ENCODE measurements at places on chromosomes 2 and 18.

DNA sequence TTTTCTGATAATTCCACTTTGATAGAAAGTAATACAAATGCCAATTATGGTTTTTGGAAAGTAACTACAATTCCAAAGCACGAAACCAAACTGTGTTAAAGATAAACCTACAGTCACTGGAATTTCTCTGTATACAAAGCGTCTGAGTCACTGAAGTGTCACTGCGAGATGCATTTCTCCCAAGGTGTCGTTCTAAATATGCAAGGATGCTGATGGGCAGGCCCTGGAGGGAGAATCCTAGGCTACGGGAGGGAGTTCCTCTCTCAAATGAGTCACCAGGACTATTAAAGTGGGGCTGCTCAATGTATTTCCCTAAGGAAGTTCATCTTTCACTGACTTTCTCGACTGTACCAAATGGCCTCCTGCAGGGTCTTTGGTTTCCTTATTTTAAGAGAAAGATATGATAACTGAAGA is 163.8 kb upstream of the STK17B start:
- no peak for DNase-seq

GRCh38 chr2:159140070-159140769 is 146.3 kb downstream of the WDSUB1 start:
- DNase-seq, result no peak

GRCh38 chr2:167134381-167135072 is 246.2 kb downstream of the XIRP2 start:
- no peak for DNase-seq

- DNase-seq, result no peak
Measured at GRCh38 chr2:181305301-181306123, 151.7 kb upstream of the ITGA4 start.

- no peak for DNase-seq
Measured at GRCh38 chr2:68195096-68195495, 37.4 kb downstream of the PNO1 start.

DNA sequence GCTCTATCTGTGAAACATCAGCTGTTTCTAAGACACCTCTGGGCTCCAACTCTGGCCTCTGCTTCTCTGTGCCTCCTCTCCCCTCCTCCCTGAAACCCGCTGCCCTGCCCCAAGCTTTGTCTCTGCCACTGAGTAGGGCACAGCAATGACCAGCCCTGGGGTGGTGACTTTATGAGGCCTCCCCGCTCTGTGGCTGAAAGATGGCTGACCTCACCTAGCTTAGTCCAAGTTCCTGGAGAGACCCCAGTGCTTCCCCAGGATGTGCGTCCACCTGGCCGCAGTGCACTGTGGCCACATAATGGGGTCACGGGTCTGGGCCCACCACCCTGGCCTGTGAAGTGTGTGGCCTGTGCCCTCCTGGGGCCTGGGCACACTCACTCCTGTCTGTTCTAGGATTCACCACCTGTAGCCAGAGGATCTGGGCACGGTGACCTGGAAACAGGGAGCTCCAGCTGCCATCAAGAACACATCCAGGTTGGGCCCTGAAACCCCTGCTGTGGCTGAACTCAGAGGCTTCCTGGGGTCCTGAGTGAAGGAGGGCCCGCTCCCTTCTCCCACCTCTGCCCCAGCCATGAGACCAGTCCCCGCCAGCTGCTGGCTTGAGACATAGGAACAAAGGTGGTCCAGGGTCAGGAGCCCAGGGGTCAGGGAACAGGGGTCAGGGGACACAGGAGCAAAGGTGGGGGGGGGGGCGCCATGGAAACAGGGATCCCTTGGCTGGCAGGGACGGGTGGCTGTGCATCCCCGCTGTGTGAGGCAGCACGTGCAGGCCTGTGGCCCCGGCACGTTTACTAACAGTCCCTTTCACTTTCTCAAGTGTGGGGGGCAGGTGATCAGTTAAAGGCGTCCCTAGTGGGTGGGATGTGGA is 29.3 kb upstream of the OTOS start:
- no peak for DNase-seq

GRCh38 chr2:194750926-194751325 is 906.1 kb upstream of the SLC39A10 start:
- no peak for DNase-seq

- no peak for DNase-seq
Measured at GRCh38 chr2:15243762-15244161, 317.4 kb downstream of the NBAS start.

DNA sequence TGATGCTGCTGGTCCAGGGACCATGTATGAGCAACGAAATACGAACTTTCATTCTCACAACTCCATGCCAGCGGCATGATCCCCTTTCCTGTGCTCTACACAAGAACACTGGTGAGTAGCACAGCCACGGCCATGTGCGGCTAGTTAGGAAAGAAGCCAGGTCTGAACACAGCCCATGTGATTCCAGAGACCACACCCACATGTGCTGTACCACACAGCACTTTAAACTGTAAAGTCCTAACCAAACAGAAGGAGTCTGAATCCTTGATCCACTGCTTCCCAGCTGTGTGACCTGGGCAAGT is 33.0 kb upstream of the ACAA2 start:
- DNase-seq, result peak; percentile 47

DNA sequence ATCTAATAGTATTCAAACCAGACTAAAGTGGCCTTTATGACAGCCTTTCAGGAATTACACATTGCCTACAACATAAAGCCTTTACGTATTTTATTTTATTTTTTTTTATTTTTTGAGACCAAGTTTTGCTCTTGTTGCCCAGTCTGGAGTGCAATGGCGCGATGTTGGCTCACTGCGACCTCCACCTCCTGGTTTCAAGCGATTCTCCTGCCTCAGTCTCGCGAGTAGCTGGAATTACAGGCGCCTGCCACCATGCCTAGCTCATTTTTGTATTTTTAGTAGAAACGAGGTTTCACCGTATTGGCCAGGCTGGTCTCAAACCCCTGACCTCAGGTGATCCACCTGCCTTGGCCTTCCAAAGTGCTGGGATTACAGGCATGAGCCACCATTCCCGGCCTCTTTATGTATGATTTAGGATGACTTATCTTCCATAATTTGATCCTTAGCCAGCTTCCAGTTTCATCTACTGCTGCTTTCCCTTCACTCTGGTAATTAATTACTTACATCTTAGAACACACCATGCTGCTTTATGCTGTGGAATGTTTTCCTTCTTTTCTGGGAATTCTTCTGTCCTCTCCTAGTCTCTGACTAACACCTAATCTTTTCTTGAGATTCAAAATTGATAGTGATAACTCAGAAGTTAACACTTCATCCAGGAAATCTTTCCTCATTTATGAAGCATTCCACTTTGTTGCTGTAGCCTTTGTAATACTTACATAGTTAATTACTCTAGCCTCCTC is 2.6 kb downstream of the USP14 start:
- no peak for DNase-seq

DNA sequence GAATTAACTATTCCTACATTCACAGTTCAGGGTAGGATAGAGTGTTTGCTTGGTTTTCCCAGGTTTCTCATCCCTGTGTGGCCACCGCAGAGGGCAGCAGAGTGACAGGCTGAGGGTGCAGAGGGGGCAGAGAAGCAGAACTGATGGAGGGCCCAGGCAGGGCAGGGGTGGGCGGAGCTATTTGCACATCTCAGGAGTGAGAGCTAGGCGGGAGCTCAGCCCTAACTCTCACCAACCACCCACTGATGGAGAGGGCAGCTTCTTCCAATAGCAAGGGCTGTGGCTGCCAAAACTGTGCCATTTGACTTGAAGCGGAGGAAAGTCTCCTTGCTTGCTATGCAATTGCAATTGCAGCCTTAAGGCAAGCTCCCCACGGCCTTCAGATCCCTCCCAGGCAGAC is 12.0 kb upstream of the DARS1 start:
- no peak for DNase-seq

DNA sequence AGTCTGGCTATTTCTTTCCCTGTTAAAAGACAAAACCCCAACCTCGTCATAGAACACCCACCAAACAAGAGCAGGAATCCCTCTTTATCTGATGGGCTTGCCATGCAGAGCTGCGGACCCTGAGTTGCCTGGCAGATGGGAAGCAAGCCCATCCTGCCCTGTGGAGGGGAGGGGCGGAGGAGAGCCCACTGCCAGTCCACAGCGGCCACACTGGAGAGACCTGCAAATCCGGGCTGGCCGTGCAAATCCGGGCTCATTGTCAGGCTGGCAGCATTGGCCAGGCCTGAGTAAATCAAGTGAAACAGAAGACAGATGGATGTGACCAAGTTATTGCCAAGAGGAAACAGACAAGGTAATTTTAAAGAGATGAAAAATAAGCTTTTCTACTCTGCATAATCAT is 22.0 kb downstream of the MYL12B start:
- DNase-seq, result no peak

DNA sequence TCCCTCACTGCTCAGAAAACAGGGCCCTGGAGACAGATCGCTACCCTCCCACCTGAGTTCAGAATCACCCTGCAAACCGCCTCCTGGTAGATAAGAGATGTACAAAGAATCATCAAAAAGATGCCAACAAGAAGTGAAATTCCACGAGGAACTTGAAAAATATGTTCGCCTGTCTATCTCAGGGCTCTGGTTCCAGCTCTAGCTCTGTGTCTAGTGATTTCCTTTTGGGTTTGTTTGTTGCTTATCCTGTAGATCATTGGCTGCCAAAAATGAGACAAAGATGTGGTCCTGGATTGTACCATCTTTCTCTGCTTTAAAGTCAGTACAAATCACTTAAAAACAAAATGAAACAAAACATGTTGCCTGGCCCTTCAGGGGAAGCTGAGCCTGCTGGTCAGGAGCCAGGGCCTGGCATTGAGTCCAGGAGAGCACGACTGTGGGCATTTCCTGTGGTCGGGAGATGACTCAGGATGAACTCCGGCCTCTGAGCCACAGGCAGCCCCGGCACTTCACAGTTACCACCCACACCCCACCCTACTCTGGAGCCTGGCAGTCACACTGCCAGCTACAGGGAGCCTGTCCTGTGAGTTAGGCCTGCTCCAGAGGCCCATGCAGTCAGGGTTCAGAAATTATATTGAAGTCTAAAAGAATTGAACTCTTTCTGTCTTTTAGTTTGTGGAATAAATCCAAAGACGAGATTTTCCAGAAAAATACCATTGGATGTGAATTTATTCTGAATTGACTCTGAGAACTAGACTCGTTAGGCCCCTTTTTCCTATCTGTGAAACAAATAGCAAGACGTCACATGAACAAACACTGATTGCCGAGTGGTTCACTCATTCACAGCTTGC is 8.0 kb upstream of the ITGB6 start:
- peak; percentile 53 for DNase-seq

GRCh38 chr2:206127656-206128055 is 31.6 kb downstream of the NDUFS1 start:
- DNase-seq, result no peak

- no peak for DNase-seq
Measured at GRCh38 chr2:157810037-157810436, 66.1 kb downstream of the ACVR1 start.
